ENCODE measurements at places on chromosomes 12 and 14.
A peak's percentile ranks its signal among the peaks of the same experiment; 100 is the strongest.

DNA sequence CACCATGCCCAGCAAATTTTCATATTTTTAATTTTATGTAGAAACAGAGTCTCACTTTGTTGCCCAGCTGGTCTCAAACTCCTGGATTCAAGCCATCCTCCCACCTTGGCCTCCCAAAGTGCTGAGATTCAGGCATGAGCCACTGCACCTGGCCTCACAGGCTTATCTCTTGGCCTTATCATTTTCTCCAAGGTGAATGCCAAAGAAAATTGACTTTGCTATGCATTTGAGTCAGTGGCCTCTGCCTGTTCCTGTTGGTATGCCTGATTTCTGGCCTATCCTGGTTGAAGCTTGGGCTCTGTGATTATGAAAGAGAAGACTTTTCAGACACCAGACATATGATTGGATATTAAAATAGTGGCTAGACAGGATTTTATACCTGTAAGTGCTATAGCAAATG is 34.2 kb downstream of the MANSC1 start:
- ATAC-seq, result no peak

DNA sequence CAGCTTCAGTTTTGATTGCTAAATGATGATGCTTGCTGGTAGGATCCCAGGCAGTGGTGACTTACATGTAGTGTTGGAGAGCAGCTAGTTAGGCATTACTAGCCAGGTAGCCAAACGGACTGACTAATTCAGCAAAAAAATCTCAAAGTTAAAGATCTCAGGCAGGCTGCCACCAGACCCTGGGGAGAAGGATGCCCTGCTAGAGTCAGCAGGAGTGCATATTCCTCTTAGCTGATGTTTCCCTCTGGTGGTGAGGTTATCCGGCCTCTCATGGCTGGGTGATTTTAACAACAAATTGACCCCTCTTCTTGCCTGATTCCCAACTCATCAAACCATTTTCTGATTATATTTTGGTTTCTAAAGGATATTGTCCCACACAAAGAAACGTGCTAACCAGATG is 2.8 kb downstream of the EFS start:
- no peak for ATAC-seq

DNA sequence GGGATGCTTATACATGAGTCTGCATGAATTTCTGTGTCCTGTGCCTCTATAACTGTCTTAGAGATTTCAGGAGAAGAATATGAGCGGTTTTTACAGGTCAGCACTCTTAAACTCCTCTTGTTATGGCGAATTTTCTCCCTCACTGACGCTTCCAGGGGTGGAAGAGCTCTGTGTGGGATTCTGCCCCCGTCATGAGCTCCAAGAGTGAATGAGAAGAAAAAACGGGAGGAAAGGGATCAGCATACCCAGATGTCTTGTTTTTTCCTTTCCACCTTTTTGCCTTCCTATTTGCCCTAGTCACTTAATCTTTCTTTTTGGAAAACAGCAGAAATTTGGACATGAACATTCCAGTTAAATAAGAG is 651 bp downstream of the PFKM start:
- ATAC-seq, result no peak

DNA sequence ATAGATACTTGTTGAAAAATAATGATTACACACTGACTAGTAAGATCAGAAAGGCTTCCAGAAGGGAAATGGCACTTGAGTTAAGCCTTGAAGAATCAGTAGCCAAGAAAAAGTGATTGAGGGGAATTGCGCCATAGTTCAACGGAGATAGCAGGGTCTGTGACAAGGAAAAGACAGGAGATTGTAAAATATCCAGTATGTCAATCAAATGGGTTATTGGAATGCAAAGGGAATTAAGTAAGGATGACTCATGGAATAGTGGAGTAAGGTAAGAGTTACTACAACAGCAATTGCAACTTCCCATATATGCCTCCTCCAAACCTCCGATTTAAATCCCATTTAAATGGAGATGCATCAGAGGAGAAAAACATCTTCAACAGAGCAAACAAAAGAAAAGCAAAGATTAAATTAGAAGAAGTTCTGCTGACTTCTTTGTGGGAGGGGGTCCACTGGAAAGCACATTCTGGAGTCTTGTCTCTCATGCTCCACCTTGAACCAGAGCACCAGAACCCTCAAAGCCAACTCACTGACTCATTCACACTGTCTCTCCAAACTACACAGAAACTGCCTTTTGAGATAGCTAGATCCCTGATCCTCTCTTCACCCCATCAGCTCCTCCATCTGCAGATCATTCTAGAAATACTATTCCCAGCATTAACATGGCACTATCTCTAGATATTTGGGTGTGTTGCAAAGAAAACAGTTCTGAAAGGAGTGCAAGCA is 138.2 kb downstream of the NUAK1 start:
- ATAC-seq, result no peak

DNA sequence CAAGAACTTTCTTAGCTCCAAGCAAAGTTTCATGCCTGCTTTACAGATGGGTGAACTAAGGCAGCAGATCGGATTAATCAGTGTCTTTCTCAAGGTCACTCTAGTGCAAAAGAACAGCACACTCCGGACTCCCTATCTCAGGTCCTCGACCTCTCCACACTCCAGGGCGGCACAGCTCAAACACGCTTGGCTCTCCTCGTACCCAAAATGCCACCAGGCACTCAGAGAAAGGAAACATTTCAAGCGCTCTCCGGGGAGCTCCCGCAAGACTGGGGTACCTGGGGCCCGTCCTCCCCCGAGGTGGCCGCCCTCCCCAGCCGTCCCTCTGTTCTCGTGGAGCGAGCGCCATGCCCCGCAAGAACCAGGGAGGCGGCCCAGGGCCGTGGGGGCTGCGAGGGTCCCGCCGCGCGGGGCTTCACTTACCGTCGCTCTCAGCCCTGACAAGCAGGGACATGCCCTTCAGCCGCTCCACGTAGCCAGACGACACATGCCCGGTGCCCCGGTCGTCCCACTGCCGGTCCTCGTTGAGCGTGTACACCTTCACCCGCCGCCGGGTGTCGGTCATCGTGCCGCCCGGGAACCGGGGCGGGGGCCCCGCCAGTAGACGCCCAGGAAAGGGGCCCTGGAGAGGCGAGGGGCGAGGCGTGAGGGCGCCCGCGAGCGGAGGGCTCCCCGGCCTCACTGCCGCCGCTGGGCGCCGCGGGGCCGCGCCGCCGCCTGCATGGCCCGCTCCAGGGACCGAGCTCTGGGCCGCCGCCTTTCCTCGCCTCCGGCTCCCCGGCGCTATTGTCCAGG is 830 bp downstream of the PPP4R3A start:
- peak; percentile 20 for ATAC-seq

GRCh38 chr14:68145036-68145435 is 325.5 kb downstream of the RAD51B start:
- no peak for ATAC-seq

DNA sequence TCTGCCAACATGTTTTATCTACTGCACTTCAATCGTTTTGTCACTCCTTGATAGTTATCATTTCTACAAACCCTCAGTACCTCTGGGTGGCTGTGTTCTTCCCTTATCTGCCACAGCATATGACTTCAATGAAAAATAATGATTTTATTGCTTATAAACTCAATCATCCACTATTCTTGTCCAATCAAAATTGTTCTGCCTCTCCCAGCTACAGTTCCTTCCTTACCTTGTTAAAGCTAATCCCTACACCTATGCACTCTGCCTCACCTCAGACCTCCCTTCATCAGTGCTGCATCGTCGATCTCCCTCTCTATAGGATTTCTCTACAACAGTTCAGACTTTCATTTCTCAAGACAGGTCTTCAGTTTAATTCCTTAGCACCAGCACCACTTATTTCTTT is 58.8 kb downstream of the ERGIC2 start:
- ATAC-seq, result no peak

- no peak for ATAC-seq
Observed at GRCh38 chr14:104356020-104356737, 217.8 kb downstream of the KIF26A start.

DNA sequence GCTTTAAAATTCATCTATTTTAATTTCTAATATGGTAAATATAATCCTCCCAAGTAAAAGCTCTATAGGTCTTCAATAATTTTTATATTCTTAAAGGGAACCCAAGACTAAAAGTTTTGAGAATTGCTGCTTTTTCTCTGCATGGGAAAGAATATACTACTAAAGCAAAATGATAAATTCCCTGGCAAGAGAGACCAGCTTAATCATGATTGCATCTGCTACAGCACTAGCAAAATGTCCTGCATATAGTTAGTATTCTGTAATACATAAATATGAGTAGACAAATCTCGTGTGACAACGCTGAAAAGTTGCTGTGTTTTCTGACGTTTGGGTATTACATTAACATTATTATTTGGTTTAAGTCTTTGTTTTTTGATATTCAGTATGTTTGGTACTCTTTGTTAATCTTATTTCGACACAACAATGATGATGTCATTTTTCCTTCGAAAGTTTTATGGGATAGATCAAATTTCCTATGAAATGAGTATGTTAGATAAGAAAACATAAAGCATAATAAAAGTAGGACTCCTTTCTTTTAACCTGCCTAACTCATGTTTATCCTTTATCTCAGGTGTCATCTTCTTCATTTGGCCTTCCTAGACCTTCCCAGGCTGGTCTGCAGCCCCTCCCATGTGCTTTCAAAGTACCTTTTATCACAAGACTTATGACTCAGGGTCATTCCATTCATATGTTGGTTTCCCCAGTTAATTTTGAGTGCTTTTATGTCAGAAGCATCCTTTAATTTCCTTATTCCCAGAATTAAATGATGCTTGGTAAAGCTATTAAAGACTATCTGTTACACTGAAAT is 321.9 kb downstream of the RAD51B start:
- no peak for ATAC-seq

GRCh38 chr12:19158923-19159322 is 29.4 kb downstream of the PLEKHA5 start:
- ATAC-seq, result no peak

DNA sequence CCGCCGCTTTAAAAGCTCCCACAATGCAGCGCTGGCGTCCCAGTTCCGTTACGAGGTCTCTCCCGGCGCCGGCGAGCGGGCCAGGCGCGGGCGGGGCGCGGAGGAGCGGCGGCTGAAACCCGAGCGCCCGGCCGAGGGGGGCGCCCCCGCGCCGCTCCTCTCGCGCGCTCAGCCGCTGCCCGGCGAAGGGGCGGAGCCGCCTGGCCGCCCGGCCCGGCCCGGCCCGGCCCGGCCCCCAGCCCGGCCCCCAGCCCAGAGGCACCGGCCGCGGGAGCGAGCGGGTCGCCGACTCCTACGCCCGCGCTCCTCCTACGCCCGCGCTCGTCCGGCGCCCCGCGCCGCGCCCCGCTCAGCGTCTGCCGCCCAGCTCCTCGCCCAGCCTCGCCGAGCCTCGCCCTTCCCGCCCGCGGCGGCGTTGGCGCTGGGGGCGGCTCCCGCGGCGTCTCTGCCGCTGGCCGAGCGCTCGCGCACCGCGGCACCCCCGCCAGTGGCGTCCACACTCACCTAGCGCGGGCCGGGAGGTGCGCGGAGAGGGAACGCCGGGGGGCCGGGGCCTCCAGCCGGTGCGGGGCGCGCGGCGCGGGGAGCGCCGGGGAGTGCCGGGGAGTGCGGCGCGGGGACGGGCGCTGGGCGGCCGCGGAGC is at the start of gene RASSF8:
RASSF8 (plus strand) TSS at position 255 of the 643 bp plus-strand sequence. CDS start 96,662 bp downstream, outside the sequence.
- ATAC-seq, result peak; percentile 77

GRCh38 chr14:41960281-41960680 is 353.6 kb downstream of the LRFN5 start:
- ATAC-seq, result no peak

DNA sequence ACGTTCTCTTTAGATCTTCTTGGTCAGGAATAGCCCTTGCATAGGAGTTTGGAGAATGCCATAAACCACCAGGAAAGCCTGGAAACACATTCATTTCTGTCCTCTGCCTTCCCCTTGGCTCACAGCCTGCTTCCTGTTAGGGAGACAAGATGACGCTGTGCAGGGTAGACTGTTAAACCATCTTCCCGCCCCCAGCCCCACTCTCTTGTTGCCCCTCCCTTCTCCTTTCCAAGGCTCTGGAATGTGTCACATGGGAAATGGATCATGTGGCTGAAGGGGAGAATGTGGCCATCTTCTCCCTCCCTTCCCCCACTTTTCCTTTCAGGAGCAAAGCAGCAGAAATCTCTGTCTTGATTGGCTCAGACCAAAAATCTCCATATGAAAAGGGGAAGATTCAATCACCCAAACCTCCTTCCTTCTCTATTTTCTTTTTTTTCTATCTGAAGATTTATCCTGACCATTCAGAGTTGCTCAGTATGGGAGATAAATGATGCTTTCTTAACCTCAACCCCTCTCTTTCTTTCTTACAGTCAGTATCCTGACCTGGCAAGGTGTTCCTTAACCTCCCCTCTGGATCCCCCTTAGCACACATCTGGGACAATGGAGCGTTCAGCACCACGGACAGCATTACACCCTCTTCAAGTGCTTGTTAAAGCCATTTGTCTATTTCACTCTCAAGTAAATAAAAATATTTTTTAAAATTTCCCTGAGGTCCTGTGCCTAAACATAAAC is 11.4 kb downstream of the GPR19 start:
- no peak for ATAC-seq

DNA sequence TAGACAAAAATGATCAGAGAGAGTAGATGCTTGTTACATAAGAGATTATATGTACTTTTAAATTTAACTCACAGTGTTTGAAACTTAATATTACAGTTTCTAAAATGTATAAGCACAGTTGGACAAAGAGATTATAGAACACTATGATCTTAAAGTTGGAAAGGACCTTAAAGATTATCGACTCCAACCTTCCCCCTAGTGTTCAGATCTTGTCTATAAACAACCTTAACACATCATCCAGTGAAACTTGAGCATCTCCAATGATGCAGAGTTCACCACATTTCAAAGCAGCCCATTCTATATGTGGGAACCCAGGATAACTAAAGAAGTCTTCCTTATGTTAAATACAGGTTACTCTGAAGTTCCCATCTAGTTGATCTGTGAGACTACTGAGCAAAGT is 480.8 kb downstream of the RMST start:
- ATAC-seq, result no peak

GRCh38 chr12:114302117-114302516 is 103.8 kb downstream of the TBX5 start:
- ATAC-seq, result no peak

GRCh38 chr14:50677527-50678063 is 9.5 kb upstream of the SAV1 start:
- ATAC-seq, result peak; percentile 78

- no peak for ATAC-seq
Observed at GRCh38 chr12:94208622-94208966, 60.2 kb downstream of the PLXNC1 start.

DNA sequence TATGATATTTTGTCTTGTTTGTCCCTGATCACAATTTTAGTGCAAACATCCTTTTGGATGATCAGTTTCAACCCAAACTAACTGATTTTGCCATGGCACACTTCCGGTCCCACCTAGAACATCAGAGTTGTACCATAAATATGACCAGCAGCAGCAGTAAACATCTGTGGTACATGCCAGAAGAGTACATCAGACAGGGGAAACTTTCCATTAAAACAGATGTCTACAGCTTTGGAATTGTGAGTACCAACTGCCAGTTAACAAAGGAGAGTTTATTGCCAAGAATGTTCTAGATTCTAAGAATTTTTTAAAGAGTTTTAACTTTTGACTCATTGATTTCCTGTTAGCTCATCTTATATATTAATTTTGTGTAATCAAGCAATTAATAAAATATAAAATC is 55.4 kb downstream of the IRAK3 start:
- ATAC-seq, result no peak
